ENCODE measurements at places on chromosomes 3 and 15.

DNA sequence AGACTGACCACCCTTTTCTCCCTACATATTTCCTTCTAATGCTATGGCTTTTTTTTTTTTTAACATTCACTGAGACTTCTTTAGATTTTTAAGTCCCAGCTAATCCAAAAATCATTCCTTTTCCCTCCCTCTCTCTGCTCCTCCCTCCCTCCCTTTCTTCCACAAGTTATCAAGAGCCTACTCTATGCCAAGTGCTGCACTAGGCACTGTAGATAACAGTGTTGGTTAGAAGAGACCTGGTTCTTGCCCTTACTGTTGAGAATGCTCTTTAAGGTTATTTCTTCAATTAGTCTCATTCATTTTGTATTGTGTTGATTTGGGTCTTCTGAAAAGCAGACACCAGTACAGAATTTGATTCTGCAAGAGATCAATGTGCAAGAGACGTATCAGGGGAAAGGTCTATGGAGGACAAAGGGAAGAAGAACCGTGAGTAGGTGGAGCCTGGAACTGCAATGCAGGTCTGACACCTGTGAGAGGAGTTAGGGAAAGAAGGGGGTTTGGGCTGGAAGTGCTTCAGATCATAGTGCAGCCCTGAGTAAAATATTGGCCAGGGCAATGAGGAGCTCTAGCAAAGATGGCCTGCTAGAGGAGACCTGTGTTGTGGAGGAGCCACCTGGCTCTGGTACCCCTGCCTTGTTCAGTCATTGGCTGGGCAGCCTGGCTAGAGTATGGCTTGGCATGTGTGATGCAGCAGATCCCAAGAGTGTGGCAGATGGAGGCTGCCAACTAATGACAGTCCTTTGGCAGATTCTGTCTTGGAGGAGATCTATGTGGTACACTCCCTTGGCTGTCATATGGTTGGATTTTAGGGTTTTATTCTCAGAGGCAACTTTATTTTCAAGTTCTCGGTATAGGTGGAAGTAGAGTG is 9.7 kb upstream of the PCOLCE2 start:
- DNase-seq, result no peak

- peak; percentile 64 for DNase-seq
Measured at GRCh38 chr3:25783661-25784512, 644 bp upstream of the NGLY1 start.

DNA sequence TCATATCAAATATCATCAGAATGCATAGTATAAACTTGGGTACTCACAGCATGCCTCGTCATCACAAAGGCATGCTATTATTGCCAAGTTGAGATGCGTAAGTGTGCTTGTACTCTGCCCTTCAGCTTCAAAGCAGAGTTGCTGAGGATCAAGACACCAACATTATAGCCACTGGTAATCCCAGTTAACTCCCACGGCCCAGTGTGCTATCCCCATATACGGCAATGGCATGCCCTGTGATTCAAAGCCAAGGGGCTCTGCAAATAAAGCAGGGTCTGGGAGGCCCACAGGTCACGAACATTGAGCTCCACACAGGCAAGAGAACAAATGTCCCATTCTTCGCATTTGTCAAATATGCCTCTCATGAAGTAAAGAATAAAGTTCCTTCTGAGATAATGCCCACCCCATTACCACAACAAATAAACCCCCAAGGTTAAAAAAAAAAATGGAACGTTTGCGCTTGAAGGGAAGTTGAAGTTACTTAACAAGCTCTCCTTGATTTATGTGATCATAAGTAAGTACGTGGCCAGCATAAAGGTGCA is 298.1 kb upstream of the NECTIN3 start:
- DNase-seq, result no peak

GRCh38 chr15:94909510-94909909 is 678.1 kb downstream of the MCTP2 start:
- no peak for DNase-seq

- peak; percentile 5 for DNase-seq
Measured at GRCh38 chr3:81394651-81395524, 366.6 kb downstream of the GBE1 start.

GRCh38 chr3:81339040-81339845 is 422.2 kb downstream of the GBE1 start:
- DNase-seq, result peak; percentile 5

GRCh38 chr15:52102463-52102862 is 10.1 kb downstream of the BCL2L10 start:
- DNase-seq, result no peak

- no peak for DNase-seq
Measured at GRCh38 chr15:49712846-49713450, 92.1 kb downstream of the DTWD1 start.

GRCh38 chr15:99711625-99712024 is 21.6 kb downstream of the LYSMD4 start:
- peak; percentile 19 for DNase-seq

DNA sequence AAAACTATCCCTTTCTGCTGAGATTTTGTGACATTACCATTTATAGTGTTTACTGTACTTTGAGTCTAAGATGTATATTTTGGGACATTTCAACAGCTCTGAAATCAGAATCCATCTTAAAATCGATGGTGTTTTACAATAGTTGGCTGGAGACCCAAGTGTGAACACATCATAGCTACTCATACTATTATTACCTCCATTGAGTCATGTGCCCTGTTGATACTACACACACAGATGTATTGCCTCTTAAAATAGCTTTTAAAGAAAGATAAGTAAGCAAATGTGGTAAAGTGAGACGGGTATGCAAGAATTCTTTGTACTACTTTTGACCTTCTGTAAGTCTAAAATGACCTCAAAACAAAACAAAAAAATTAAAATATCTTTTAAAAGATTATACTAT is 6.7 kb downstream of the LMOD3 start:
- DNase-seq, result no peak

- DNase-seq, result no peak
Measured at GRCh38 chr3:197559651-197560050, 3.9 kb upstream of the BDH1 start.

GRCh38 chr15:64251658-64252057 is 88.8 kb upstream of the PPIB start:
- DNase-seq, result no peak

DNA sequence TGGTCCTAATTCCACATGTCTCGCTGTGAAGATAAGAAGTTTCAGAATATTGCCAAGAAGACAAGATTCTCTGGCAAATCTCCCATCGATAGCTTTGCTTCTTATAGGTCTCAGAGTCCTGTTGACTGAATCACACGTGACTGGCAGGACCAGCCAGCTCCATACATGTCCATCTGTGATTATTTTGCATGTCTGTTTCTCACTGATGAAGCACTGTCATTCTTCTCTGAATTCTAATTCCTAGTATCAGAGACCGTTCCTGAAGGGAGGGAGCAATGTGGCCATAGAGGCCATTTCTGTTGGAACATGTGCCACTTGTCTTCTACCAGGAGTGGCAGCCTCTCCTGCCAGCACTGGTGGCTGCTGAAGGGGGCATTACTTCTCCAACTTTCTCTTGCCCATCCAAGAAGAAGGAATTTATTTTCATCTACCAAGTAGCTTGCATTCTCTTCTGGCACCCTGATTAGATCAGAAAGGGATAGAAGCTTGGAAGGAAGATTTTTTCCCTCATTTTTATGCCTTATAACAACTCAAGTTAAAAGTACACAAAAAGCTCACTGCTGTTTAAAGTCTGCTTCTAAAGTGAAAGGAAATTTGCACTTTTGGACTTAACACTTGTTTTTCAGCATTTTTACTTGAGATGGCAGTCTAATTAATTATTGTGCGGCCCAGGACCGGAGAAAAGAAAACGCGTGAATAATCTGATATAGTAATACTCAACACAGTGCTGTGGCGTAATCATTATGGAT is 115.8 kb downstream of the IQCH start:
- no peak for DNase-seq

- DNase-seq, result no peak
Measured at GRCh38 chr3:6260551-6261191, 600.2 kb upstream of the GRM7 start.

DNA sequence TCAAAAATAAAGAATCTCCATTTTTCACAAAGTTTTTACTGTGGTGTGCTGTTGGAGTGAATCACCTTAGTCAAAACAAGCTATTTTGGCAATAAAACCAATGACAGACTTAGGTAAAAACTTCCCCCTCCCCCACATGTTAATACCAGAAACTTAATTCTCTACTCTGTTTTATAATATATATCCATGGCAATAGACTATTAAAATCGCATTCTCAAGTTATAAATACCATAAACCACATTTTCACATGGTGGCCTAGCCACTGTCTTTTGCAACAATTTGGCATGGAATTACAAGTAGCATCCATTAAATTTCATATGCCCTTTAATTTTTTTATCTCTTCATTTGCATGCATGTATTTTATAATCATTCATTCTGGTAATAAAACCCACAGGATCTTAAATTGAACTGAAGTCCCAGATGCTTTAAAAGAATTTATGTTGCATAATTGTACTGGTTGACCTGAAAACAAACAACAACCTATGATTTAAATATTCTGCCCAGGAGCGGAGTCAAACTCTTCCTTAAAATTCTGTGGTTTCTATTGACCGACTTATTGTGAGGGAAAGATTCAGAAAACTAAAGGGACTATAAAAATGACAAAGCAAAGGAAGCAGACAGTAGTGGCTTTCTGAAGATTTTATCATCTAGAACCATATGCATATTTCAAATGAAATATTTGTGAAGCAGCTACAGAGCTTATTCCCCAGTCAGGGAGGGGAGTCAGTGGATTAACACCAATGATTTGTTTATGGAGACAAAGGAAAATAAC is 229.0 kb upstream of the TBL1XR1 start:
- DNase-seq, result no peak

DNA sequence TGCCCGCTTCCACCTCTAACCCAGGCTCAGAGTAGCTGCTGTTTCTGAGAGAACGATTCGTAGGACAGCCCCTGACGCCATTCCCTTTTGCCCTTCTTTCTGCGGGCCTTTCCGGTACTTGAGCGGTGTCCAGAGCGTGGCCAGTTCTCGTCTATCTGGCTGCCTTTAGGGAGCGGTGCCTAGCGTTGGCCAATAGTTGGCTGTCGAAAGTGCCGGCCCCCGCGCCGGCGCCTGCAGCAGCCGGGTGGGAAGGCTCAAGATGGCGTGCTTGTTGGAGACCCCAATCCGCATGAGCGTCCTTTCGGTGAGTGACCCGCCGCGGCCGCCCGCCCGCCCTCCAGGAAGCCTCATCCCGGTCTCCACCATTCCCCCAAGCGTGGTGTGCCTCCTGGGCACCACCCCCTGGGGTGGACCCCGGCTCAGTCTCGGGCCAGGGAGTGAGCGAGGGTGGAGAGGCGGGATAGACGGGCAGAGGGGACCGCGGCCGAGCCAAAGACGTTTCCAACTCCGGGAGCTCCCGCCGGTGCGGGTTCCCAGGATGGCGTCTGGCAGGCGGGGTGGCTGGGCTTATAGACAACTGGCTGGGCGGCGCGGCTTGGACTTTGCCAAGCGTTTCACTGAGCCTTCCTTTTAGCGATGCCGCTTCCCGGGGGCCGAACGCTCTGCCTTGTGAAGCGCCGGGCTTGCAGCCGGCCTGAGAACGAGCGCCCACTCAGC is at the start of gene ARMC8:
Gene ARMC8, plus strand, starts transcription at position 6 of the 717 bp plus-strand sequence. Its CDS starts 254 bp downstream, at position 260.
- DNase-seq, result peak; percentile 67

DNA sequence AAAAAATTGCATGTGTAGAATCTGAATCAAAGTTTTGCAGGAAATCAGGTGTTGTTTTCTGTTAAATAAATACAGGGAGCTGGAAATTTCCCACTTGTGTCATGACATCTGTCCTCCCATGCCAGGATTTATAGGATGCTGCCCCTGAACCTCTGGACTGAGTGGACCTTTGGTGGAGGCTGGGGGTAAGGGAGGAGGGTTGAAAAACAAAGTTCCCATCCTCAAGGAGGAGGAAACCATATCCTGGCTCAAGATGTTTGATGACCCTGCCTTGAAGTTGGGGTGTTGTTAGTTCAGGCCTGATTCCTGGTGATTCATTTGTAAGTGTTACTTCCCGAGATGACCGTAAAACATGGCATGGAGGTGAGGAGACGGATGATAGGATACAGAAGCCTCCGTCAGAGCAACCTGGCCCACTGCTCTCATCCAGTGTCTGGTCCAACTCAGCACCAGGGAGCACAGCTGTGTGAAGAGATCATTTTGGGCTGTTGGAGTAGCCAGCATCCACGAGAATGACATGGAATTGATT is 223.6 kb downstream of the CACNA2D3 start:
- DNase-seq, result no peak

DNA sequence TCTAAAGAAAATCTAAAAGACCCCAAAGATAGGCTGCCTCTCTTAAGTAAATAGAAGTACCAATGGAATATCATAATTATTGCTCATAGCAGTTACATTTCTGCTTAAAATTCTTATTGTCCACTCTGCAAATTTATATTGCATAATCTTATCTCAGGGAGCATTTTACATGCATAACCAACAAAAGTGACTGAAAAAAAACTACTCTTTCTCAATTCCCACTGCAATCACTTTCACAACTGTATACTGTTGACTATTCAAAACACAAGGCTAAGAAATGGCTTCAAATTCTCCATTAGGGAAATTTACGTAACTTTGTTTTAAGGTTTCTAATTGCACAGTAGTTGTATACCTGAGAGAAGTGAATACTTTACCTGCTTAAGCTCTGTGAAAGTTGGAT is 56.3 kb downstream of the HMG20A start:
- DNase-seq, result no peak

DNA sequence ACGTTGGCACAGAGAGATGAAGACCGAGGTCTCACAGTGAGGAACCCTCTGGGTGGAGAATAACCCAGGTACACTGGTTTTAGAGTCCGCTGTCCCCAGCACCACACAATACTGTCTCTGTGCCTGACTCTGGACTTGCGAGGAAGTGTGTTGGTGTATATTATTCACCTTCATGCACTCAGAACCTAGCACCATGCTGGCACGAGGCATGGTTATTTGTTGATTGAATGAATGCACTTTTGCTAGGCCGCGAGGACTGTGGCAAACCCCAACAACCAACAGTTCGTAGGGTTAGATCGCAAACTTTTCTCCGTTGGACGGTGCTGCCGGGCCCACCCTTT is 484 bp upstream of the C3orf52 start:
- no peak for DNase-seq

DNA sequence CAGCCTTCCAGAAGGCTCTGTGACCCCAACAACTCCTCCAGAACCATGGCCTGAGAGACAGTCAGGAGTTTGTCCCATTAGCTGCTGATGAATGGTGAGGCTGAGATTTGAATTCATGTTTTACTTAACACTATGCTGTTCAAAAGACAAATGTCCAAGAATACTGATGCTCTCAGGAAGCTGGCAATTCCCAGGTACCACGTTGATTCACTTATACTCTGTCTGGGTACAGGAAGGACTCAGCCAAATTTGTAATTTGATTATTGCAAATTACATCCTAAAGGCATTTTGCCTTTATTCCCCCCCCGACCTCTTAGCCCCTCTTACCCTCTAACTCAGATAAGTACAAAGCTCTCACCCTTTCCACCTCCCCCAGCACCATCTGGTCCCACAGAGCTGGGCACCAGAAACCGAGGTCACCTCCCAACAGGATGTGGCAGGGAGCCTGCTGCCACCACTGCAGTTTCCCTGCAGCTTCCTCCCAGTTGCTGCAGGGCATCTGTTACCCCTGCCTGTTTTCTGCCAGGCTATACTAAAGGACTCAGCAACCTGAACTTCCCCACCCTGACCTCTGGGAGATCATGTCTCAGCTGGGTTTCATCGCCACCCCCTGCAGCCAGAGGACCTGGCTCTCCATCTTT is 33.6 kb downstream of the EAF1 start:
- peak; percentile 62 for DNase-seq
